ENCODE measurements at places on chromosomes 13 and 19.

GRCh38 chr19:16721051-16721450, 1.4 kb downstream of the NWD1 start:
- DNase-seq = no peak

DNA sequence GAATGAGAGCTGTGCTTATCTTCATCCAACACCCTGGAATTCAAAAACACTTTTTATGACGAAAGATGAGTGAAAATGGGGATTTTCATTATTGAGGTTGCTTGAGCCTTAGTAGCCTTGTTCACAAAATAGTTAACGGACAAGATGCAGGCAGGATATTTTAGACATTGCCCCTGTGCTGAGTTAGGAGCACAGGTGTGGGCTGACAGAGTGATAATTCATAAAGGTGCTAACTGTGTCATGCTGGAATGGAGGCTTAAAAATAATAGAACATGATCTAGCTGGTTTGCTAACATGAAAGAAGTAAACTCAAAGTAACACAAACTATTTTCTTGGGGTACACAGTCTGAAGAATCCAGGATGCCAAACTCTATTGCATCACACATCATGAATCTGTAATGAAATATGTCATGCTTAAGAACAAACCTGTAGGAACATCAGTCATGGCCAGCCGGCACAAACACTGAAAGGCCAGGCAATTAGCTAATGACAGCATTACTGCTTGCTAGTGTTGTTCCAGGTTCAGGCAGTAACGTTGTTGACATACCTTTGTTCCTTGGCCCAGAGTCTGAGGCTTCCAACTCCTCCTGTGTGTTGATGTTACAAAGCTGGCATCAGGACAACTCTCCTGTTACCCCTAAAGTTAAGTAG, 55.3 kb downstream of the FRY start:
- DNase-seq = no peak

- DNase-seq = no peak
These were observed 194.5 kb downstream of the DACH1 start for GRCh38 chr13:71672512-71672911.

GRCh38 chr13:33838647-33839046, 20.7 kb downstream of the RFC3 start:
- no peak for DNase-seq

DNA sequence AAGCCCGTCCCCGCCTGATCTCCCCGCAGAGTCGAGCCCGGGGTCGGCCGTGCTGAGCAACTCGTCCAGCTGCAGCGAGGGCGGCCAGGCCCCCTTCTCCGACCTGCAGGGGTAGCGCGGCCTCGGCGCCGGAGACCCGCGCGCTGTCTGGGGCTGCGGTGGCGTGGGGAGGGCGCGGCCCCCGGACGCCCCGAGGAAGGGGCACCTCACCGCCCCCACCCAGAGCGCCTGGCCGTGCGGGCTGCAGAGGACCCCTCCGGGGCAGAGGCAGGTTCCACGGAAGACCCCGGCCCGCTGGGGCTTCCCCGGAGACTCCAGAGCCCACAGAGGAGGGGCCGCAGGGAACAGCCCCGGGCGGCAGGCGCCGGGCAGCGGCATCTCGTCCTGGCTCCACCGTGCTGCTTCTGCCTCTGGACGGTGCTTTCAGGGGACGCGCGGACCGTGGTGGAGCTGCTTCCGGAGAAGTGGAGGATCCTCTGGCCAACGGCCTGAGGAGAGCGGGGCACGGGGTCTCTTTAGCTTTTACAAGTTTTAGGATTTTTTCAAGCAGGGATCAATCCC, 8.8 kb upstream of the F7 start:
- no peak for DNase-seq

DNA sequence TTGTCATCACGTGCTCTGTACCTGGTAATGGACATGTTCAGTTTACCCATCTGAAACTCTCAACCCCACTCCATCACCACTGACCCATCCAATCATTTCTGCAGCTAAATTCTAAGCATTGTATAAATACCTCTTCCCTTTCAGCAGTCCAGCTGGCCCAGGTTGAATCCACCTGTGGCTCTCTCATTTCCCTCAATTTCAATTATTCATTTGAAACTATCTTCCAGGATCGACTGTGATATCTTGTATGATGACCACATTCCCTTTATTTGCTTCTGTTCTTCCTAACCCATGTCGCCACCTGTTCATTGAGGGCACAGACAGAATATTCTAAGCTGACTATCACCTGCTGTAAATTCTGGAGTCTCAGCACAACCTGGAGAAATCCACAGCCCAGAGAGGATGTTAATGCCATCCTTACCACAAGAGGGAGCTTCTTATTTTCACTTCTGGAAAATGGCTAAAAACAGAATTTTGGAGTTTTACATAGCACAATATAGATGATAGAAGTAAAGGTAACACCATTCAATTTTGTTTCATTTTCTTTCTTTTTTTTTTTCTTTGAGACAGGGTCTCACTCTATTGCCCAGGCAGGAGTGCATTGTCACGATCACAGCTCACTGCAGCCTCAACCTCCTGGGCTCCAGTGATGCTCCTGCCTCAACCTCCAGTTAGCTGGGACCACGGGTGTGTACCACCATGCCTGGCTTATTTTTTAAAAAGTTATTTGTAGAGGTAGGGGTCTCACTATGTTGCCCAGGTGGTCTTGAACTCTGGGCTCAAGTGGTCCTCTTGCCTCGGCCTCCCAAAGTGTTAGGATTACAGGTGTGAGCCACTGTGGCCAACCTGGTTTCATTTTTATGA, 38.6 kb downstream of the ZNF823 start:
- no peak for DNase-seq

DNA sequence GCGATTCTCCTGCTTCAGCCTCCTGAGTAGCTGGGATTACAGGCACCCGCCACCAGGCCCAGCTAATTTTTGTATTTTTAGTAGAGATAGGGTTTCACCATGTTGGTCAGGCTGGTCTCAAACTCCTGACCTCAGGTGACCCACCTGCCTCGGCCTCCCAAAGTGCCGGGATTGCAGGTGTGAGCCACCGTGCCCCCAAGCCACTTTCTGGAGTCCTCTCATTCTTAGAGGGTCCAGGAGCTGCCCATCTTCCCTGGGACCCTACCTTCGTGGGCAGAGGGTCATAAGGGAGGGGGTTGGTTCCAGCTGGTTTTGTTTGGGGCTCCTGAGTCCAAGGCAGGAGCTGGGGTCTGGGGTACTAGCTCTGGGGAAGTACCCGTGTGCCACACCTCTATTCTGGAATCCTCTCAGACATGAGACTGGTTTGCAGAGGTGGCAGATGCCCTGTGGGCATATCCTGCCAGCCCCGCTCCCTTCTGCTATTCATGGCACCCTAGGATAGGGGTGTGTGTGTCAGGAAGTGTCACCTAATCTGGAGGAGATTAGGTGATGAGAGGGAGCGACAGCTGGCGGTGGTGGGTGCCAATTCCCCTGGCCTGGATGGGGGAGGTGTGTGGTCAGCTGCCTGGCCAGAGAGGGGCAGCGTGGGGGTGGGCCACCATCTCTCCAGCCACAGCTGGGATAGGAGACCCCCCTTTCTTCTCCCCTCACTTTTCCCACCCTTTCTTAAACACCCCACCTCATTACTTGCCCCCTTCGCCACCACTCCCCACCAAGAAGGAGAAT, 2.1 kb downstream of the PRMT1 start:
- no peak for DNase-seq

GRCh38 chr13:113907635-113908617, 44.0 kb upstream of the GAS6 start:
- DNase-seq = no peak

DNA sequence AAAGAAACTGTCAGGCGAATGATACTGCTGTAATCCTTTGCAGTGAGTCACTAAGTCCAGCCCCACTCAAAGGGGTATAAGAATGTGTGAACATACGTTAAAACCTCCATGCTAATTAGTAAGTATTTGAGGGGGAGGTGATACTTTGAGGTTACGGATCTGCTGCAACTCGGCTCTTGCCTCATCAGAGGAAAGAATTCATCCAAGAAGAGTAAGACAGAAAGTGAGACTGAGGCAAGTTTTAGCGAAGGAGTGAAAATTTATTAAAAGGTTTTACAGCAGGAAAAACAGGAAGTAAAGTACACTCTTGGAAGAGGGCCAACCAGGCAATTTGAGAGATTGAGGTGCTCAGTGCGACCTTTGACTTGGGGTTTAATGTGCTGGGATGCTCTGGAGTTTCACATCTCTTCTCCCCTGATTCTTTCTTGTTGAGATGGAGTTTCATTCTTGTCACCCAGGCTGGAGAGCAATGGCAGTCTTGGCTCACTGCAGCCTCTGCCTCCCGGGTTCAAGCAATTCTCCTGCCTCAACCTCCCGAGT, 9.8 kb downstream of the CLEC4M start:
- no peak for DNase-seq

- peak; percentile 50 for DNase-seq
These were observed at the start of gene ZNF814 for GRCh38 chr19:57888560-57889231. TSS of gene ZNF814 (minus strand) at chr19:57889037. CDS start at chr19:57888802, 235 bp downstream.

- DNase-seq = no peak
These were observed 11.1 kb downstream of the NAPA start for GRCh38 chr19:47503826-47504150.

DNA sequence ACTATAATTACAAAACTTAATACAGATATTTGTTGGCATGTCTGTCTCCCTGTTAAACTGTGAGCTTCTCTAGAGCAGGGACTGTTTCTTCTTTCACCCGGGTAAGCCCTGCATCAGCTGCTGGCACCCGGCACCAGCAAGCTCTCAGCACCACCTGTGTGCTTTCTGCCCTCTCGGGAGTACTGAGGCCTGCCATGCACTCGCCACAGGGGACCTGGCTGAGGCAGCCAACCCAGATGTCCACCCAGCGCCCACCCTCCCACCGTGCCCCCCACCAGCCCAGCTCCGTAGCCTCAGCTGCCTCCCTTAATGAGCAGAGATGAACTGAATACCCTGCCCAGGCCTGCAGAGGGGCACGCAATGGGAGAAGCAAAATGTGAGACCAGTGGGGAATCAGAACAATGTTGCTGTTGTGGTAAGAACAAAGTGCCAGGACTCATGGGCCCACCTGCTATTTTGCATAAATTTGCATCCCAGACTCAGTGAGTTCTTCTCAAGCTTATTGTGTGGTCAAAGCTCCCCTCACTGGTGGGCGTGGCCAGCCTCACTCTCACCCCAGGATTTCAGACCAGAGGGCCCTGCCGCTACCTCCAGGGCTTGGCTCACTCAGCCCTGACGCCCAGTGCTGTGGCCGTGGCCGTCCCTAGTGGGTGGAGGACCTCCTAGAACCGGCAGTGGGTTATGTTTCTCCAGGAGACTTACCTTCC, 14.6 kb upstream of the SERPINE3 start:
- DNase-seq = no peak

- no peak for DNase-seq
These were observed 621.4 kb downstream of the DIAPH3 start for GRCh38 chr13:59542303-59542702.

DNA sequence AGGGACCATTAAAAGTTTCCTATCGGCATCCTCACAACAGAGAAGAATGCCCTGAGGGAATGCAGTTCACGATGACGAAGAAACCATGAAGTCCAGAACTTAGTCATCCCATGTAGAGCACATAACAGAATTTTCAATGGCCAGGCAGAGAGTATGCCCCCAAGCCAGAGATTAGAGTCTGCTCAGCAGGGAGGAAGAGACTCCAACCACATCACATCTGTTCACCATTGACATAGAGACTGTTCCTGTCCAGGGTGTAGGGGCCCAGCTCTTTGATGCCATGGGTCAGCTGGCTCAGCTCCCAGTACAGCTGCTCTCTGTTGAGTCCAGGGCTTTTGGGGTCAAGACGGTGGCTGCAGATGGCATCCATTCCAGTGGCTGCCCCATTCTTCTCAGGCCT, 68.2 kb downstream of the MBD3L1 start:
- no peak for DNase-seq

DNA sequence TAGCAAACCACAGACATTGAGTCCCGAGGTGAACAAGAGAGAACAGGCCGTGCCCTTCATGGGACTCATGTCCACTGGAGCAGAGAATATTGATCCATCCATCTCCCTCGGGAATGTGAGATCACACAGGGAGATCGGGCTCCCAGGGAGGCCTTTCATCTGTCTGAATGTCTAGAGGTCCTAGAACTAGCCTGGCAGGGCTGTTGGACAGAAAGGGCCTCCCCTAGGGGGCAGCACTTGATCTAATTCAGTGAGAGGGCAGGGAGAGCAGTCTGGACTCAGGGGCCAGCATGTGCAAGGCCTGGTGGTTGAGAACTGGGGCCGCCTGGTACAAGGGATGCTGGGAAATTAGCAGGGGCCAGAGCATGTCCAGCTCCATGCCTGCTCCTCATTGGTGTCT, 4.3 kb downstream of the RUVBL2 start:
- DNase-seq = no peak

DNA sequence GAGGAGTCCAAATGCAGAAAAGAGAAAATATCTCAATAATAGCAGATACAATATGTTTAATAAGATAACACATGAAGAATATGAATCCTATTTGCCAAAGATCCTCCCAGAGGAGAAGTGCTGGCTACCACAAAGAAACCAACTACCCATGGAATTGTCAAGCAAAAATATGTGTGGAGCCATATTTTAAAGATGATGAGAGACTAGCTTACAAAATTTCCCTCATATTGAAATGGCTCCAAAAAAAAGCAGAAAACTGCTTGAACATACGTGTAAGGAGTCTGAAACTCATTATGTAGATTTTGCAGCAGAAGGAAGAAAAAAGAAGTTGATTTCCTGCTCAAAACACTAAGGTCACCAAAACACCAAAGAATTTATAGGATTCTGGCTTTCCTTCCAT, 94.2 kb downstream of the USP12 start:
- DNase-seq = no peak

- DNase-seq = no peak
These were observed 4.9 kb downstream of the NANOS3 start for GRCh38 chr19:13881692-13882418.

DNA sequence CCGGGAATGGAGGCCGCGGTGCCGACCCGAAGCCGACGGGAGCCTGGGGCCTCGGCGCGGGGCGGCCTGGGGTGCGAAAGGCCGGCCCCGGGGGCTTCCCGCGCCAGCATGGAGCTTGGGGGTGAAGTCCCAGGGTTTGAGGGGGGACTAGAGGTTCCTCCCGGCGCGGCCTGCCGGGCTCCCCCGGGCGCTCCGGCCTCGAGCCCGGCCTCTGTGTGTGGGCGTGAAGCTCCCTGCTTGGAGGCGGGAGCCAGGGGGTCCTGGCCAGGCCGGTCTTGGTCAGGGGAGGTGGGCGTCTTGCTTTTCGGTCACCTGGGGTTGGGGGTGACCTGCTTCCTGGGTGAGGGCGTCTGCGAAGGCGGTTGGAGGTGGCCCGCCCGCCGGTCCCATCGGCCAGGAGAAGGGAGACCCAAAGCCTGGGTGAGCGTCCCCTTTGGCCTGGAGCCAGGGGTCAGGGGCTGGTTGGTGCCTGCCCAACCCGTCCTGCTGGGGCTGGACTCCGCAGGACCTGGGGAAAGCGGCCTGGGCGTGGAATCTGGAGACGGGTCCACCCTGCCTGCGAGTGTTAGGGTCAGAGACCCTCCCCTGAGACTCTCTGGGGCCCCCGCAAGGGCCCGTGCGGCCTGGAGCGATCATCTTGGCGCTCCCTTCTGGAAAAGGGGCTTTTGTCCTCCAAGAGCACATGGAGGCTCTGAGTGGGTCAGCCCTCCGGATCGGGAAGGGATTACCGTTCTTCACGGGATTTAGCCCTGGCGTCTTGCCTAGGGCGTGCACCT, 535 bp downstream of the BSG start:
- no peak for DNase-seq

Measured in activated CD8-positive, alpha-beta memory T cell treated with anti-CD3 and anti-CD28 coated beads for 1 hour (primary cell).